ENCODE measurements at places on chromosomes 3 and 15.

DNA sequence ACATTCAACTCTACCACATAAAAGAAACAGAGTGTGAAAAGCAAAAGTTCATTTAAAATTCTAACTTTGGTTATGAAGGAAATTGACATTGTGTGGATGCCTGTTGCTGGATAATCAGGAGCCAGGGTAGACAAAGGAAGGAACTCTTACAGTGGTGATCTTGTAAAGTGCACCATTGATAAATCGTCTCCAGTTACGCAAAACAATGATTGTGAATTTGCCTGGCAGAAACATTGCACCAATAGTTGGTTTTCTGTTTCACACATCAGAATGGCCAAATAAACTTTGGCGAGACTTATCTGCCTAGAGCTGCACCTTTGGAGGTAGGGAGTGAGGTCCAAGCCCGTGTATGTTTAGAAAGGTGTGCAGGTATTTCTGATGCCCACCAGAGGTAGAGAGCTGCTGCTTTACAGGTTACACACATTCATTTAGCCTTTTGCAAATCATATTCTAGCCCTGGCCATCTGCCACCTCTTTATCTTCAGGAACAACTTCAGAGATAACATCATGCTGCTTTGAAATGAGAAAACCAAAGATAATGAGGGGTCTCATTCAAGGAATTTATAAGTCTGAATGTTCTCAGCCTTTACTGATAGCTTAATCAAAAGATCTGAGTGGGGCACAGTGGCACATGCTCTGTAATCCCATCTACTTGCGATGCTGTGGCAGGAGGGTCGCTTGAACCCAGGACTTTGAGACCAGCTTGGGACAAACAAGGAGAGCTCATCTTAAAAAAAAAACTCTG is 47.4 kb upstream of the P3H2 start:
- no peak for DNase-seq

- no peak for DNase-seq
Observed at GRCh38 chr3:11850003-11850402, 3.3 kb upstream of the TAMM41 start.

DNA sequence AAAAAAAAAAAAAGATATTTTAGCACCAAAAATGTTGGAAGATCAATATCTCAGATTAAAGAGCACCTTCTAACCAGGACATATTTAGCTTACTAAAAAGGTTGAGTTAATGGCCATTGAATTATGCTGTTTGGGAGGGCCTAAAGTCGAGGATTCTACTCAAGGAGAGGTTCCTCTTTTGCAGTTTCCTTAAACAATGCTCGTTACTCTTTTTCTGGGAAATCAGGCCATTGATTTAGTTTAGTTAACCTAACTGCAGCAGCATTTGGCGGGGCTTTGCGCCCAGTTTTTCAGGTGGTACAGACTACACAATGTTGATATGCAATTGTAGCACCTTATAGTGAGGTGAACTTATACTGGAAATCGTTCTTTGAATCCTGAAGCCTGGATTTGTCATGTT is 6.8 kb downstream of the ABHD2 start:
- DNase-seq, result no peak

- DNase-seq, result no peak
Observed at GRCh38 chr3:53131096-53131495, 861 bp upstream of the RFT1 start.

GRCh38 chr3:133494469-133494868 is 79.0 kb upstream of the CDV3 start:
- DNase-seq, result no peak

- no peak for DNase-seq
Observed at GRCh38 chr3:30626443-30627180, 20.2 kb downstream of the TGFBR2 start.
